ENCODE measurements at places on chromosomes 16 and 17.

DNA sequence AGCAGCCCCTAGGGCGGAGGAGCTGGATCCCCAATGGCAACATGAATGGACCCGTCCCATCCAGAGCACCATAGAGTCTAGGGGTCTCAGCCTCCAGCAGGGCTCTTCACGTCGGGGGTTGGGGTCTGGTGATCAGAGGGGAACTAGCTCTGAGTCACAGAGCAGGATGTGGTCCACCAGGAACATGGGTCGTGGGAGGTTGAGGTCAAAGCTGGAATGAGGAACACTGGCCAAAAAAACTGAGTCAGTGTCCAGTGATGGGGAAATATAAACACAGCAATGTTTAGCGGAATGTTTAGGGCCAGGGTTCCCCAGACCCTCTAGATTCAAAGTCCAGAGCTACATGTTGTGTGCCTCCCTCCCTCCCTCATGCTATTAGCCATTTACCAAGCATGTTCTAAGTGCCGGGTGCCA is 79.1 kb upstream of the C16orf82 start:
- DNase-seq, result no peak

DNA sequence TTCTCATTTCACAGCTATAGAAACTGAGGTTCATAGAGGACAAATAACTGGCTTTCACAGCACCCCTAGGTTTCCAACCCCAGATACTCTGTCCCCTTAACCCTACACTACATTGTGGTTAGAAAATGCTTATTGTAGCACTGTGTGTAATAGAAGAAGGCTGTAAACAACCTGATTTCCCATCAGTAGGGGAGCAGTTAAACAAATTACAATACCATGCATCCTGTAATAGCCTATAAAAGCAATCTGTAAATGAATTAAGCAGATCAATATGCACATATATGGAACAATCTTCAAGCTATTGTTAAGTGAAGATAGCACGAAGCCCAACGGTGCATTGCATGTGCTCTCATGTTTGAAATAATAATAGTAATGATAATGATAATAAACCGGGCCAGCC is 39.2 kb upstream of the XPO6 start:
- no peak for DNase-seq

GRCh38 chr17:74642556-74642955 is 19.0 kb upstream of the CD300E start:
- no peak for DNase-seq

GRCh38 chr16:48590476-48590875 is 19.5 kb downstream of the N4BP1 start:
- no peak for DNase-seq

DNA sequence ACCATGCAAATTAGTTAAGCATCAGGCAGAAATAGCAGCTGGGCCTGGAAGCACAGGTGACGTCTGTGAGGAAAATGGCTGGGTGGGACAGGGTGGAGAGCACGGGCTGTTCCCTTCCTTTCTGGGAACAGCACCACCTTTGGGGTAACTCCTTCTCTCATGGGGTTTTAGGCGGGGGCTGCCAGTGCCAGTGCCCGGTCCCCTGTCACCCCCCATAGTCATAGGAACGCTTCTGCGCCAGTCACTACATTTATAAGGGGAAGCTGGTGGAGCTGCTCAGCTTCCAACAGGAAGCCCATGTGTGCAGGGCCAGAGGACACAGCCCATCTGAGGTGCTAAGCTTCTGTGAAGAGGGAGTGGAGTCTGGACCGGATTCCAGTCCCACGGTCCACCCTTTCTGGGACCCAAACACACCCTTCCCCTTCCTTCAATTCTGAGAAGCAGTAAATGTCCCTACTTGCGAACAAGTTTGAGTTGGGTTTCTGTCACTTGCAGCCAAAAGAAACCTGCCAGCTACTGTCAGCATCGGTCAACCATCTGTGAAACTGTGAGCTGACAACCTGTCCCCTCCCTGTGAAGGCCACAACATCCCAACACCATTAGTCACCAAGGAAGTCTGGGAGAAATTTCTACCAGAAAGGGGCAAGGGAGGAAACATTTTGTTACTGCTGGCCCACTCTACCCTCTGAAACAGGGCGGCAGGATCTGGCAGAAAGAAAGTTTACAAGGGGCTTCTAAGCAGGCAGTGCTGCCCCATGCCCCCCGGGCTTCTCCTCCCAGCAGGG is 86.0 kb upstream of the AMZ2 start:
- DNase-seq, result no peak

DNA sequence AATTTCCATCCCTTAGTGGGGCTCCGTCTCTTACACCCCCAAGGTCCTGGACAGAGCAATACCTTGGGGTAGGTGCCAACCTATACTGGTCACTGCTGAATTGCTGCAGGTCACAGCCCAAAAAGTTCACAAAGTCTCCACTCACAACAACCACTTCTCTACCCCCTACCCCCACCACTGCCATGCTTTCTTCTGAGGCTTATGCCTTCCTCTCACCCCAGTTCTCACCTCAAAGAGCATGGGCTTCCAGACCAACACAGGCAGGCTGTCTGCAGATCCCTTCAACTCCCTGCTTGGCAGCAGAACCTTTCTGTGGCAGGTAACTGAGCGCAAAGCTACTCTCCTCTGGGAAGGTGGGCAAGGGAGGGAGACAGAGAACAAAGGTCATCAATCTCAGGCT is 35.5 kb downstream of the C16orf78 start:
- DNase-seq, result no peak

DNA sequence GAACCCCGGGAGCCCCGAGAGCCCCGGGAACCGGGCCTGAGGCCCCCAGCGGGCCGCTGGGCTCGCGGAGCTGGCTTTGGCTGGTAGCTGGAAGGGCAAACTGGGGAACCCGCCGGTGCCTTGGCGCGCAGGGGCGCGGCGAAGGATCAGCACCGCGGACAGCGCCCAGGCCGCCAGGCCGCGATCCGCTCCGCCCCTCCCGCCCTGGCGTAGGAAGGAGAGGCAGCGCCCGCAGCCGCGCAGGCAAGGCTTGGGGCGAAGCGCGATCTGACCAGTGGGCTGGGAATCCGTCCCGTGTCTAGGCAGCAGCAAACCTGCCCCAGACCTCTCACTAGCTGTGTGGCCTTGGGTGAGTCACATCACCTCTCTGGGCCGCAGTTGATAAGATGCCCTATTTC is 331 bp upstream of the CCDC92B start:
- DNase-seq, result peak; percentile 49

- no peak for DNase-seq
These were observed 14.7 kb downstream of the ANKRD13B start for GRCh38 chr17:29607557-29608195.

DNA sequence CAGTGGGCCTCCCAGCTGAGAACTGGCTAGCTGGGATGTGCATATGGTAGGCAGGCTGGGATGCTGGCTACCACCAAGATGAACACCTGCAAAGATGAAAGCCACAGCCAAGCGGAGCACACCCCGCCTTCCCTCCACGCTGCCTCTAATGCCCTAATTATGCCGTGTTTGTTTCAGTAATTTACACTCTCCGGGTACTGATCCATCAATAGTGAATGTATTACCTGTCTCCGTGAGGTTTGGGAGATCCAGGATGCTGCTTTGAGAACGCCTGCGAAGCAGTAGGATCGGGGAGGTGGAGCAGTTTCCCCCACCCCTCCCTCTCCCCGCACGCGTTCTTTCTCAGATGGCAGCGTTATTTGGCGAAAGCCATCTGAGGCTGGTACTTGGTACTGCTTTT is 28.9 kb upstream of the GSE1 start:
- no peak for DNase-seq

DNA sequence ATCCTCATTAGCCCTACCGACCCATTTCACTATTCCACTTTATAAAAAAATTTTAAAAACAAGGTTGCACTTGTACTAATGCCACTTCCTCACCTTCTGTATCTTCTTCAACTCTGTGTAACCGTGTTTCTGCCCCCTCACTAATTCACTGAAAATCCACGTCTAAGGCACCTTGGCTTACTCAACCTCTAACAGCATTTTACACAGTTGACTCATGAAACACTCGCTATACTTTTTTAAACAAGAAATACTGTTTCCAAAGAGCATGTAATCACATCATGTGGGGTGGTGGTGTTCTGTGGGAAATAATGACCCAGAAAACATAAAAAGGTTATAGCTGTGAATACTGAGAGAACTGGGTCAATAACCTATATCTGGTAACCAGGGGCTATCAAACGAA is 79.9 kb downstream of the NCOR1 start:
- DNase-seq, result no peak

- no peak for DNase-seq
These were observed 23.0 kb downstream of the SLC35G3 start for GRCh38 chr17:35170968-35171771.

DNA sequence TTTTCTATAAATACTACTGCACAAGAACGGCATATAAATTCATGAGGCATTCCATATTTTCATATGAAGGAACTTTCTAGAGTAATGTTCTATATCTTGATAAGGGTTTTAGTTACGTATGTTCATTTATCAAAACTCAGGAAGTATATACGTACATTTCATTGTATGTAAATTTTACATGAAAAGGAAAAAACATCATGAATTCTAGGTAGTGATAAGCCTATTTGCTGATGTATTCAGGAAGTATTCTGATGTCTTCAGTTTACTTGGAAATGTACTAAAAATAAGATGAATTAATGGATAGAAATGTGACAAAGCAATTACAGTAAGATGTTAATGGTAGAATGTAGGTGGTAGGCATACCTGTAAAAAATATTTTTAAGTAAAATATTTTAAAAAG is 4.7 kb downstream of the DGKE start:
- no peak for DNase-seq

DNA sequence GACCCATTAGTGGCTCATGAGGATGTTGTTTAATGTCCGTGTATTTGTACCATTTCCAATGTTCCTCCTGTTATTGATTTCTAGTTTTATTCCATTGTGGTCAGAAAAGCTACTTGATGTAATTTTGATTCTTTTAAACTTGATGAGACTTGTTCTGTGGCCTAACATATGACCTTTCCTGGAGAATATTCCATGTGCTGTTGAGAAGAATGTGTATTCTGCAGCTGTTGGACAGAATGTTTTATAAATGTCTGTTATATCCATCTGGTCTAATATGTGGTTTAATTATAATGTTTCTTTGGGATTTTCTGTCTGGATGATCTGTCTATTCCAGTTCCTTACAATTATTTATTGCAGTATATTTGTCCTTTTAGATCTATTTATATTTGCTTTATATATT is 2.9 kb upstream of the ABCA10 start:
- no peak for DNase-seq

GRCh38 chr16:64659866-64660265 is 462.0 kb downstream of the CDH11 start:
- no peak for DNase-seq

DNA sequence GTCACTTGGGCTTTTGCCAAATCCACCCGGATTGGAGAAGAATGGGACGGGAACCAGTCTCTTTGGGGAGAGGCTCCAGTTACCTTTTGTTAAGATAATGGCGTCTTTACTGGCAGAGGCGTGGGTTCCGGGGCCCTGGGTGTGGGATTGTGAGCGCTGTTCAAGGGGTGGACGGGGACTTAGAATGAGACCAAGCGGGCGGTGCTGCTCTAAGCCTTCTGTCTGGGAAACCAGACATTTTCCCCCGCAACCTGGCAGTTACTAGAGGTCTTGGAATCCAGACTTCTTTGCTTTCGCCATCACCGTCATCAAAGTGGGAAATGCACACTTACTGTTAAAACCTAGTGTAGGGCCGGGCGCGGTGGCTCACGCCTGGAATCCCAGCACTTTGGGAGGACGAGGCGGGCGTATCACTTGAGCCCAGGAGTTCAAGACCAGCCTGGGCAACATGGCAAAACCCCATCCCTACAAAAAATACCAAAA is 706 bp downstream of the TEN1 start:
- DNase-seq, result no peak

GRCh38 chr16:84718-85406 is 6.8 kb downstream of the MPG start:
- DNase-seq, result peak; percentile 43

DNA sequence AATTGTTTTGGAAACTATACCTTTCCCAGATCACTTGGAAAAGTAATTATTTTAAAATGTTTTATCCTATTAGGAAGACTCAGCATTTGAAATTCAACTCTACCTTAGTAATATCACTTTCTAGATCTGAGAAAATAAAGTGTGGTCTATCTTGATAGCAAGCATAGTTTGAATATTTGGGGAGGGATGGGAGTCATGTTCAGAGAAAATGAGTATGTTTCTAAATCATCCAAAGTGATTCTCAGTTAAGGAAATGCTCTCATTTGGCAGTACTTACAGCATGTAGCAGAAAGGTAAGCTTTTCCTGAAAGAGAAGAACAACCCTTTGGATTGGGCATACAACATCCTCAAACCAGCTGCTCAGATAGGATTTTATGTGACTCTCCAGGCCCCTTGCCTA is 6.9 kb downstream of the C17orf75 start:
- DNase-seq, result no peak

DNA sequence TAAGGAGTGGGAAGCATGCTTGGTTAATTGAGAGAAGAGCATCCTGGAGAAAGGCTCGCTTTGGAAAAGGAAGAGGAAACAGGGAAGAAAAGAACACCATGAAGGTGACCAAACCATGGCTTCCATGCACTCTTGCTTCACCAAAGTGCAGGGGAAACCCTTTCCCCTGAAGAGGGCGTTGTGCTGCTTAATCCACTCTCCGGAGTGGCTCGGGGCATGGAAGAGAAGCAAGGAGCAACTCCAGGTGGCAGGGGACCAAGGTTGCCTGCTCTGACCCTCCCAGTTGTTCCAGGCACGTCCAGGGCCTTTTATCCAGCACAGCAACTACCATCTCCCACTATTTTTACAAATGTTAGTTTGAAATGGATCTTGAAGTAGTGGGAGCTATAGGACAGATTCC is 108.1 kb downstream of the STX8 start:
- DNase-seq, result no peak

- DNase-seq, result no peak
These were observed 1.8 kb downstream of the RABEP2 start for GRCh38 chr16:28923231-28923587.

GRCh38 chr17:77708049-77708448 is 250.5 kb upstream of the TNRC6C start:
- DNase-seq, result no peak

DNA sequence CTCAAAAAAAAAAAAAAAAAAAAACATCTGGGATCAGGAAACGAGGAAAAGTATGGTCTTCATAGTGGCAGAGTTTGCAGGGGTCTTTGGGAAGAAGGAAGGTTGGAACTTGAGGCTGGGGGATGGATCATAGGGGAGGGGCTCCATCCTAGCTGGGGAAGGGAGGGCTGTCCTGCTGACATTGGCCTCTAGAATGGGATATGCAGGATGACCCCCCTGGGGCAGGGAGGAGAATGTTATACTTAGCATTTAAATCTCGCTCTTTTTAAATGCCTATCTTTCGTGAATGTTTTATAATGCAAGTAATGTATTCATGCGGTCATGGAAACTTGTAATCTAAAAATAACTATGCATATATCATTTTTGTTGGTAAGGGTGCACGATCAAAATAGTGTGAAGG is 33.2 kb downstream of the TMEM235 start:
- DNase-seq, result no peak

Data from stimulated activated CD8-positive, alpha-beta memory T cell treated with anti-CD3 and anti-CD28 coated beads, Interleukin-7, amount 100 ng/mL, for 24 hours (primary cell).